ENCODE measurements at places on chromosomes 4 and X.

- peak; percentile 70 for DNase-seq
Measured at GRCh38 chrX:129957241-129958082, 25.0 kb upstream of the BCORL1 start.

DNA sequence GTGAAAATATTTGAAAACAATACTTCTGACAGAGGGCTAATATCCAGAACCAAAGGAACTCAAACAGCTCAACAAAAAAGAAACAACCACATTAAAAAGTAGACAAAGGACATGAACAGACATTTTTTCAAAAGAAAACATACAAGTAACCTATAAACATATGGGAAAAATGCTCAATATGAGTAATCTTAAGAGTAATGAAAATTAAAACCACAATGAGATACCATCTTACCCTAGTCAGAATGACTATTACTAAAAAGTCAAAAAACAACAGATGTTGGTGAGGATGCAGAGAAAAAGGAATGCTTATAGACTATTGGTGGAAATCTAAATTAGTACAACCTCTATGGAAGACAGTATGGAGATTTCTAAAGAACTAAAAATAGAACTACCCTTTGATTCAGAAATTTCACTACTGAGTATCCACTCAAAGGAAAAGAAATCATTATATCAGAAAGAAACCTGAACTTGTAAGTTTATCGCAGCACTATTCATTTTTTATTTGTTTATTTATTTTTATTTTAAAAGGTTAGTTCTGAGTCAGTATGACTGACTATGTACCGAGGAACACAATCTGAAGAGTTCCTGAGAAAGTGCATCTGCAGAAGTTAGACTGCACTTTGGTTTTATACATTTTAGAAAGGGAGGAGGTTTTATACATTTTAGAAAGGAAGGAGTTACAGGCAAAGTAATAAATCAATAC lies 231.3 kb downstream of the INPP4B start:
- DNase-seq, result no peak

DNA sequence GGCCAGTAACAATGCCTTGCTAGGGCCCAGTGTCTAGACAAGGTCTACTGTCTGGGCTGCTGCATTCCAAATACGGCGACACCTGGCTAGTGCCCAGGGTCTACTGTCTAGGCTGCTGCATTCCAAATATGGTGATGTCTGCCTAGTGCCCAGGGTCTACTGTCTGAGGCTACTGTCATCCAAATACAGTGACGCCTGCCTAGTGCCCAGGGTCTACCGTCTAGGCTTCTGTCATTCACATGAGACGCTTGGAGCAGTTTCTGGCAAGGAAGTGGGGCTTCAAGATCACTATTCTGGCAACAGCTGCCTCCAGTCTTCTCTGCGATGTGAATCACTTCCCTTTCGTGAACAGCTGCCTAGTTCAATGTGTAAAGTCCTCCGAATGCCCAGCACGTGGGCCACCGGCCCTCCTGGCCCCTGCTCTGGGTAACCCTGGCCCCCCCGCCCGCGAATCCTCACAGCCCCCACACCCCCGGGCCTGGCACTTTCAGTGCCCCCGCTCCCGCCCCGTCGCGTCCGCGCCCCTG lies 12.7 kb downstream of the ACOX3 start:
- no peak for DNase-seq

DNA sequence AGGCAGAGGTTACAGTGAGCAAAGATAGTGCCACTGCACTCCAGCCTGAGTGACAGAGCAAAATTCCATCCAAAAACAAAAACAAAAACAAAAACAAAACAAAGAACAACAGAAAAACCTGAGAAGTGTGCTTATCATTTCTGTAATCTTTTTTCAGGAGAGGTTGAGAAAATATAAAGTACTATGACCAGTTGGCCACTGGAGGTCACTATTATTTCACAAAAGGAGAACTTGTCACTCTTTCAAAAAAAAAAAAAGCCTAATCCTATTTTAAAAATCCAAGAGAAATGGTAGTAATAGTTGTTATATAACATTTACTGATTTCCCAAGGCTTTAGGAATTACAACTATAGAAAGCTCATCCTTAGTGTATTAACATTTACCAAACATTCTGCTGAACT lies 24.9 kb upstream of the RNF150 start:
- DNase-seq, result peak; percentile 68

GRCh38 chrX:115898382-115899001 lies 272.1 kb upstream of the AGTR2 start:
- DNase-seq, result peak; percentile 90

DNA sequence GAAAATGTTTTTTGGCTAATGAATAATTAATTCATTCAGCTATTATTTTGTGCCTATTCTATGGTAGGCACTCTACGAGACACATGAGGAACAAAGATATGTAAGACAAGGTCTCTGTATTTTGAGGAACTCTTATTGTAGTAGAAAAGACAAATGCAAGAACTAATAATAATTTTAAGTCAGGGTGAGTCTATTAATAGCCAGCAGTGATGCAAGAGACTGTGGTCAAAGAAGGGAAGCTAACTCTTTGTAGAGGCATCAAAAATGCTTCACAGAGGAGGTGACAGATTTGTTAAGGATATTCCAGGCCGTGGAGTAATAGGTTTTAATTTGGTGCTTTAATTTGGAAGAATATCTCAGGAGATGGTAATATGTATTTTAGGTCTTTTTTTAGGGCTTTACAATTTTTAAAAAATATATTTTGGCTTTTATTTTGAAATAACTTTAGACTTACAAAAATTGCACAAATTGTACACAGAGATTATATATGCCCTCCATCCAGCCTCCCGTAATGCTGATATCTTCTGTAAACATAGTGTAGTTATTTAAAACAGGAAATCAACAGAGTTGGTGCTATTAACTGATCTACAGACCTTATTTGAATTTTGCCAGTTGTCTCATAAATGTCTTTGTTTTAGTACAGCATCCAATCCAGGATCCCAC lies 48.1 kb downstream of the DCLK2 start:
- no peak for DNase-seq

Measured in stomach (tissue), 19 donors.